ENCODE measurements at places on chromosomes 2 and 18.

DNA sequence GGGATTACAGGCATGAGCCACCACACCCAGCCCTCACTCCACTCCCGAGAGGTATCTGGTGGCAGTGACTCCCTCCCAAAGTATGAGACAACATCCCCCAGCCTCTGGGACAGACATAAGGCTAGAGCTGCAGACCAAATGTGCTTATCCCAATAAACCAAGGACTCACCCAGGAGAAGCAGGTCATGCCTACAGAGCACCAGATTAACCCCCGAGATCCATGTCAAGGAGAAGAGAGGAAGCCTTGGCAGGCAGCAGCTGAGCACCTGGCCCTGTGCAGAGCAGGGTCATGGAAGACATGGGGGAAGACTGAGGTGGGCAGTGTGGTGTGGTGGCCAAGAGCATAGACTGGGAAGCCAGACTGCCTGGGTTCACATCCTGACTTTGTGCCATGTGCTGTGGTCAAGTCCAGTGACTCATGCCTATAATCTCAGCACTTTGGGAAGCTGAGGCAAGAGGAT, 7.2 kb downstream of the RAB11FIP5 start:
- no peak for DNase-seq

GRCh38 chr2:26556309-26557243, 78.7 kb upstream of the OTOF start:
- DNase-seq: peak; percentile 46

GRCh38 chr2:111918383-111918806, 20.0 kb downstream of the MERTK start:
- DNase-seq: no peak

- no peak for DNase-seq
Observed at GRCh38 chr2:10661846-10662245, 27.9 kb downstream of the NOL10 start.

- no peak for DNase-seq
Observed at GRCh38 chr2:12302140-12302539, 414.6 kb upstream of the TRIB2 start.
